ENCODE measurements at places on chromosomes 3 and 15.
A peak's percentile ranks its signal among the peaks of the same experiment; 100 is the strongest.

DNA sequence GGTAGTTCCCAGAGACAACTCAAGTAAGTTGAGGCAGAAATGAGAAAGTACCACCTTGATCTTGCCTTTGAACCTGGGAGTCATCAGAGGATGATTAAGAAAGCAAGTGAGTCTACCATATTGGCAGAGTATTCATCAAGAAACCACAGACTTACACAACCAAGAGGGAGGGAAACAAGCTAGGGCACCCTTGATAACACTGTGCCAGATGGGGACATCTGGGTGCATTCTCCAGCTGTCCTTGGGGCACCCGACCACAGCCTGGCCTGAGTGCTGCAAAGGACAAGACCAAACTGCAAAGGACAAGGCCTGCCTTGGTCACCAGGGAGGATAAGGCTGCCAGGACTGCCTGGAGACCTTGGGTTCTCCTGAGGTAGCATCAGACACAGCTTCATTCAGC is 553.6 kb downstream of the EPHB1 start:
- no peak for DNase-seq

DNA sequence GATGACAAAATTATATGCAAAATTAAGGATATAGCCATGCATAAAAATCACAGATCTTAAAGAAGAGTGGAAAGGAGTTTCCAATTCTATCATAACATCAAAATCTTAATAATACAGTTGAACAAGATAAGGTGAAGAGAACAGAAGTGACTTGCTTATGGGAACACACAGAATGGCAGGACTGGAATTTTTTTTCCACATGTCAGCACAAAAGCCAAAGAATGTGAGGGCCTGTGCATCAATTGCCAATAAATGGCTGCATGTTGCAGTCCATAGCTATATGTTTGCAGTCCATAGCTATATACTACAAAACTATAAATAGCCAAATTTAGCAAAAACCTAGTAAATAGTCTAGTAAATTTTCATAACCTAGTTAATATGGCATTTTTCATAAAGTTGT is 10.4 kb upstream of the MB21D2 start:
- no peak for DNase-seq

DNA sequence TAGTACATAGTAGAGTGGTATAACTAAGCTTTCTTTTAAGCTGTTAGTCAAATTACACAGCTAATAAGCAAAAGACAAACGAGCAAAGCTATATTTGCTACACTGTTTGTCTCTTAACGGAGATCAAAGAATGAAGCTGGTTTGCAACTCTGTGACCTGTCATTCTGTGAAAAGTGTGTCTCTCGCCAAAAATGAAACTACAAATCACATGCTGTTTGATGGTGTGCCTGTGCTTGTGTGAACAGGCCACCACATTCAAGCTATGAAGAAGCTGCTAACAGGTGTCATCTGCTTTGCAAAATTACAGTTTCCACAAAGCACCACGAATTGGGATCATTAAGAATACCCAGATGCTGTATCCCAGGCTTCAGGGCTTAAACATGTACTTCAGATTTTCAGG is 667.8 kb upstream of the NAALADL2 start:
- peak; percentile 19 for DNase-seq

GRCh38 chr3:120171134-120171873 is 77.1 kb upstream of the GSK3B start:
- DNase-seq: no peak

DNA sequence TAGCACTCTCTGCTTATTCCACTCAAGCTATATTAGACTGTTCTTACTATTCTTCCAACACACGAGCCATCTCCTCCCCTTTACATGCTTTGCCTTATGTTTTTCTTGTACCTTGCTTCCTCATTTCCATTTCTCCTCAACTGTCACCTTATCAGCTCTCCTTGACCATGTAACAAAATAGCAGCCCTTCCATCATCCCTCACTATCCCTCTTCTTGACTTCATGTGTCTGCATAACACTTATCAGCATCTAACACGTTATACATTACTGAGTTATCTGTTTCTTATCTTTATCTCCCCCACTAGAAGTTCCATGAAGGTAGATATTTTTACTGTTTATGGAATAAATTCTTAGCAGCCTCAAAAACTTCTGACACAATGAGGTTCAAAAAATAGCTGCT is 45.3 kb downstream of the TRPM7 start:
- DNase-seq: peak; percentile 21

DNA sequence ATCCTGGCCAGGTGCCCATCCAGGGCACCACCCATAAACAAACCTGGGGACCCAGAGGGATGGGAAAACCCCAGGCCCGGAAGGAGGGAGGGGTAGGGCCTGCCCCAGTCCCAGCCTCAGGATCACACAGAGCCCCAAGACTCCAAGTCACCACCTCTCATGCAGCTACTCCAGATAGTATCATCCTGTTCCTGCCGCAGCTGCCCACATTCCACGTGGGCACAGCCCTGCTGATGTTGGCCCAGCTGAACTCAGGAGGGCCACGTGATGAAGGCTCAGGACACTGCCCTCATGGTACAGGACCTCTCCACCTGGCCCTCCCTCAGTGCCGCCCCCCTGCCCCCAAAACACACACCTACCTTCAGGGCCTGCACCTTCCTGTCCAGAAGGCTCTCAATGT is 69.5 kb downstream of the CACNA2D2 start:
- no peak for DNase-seq

DNA sequence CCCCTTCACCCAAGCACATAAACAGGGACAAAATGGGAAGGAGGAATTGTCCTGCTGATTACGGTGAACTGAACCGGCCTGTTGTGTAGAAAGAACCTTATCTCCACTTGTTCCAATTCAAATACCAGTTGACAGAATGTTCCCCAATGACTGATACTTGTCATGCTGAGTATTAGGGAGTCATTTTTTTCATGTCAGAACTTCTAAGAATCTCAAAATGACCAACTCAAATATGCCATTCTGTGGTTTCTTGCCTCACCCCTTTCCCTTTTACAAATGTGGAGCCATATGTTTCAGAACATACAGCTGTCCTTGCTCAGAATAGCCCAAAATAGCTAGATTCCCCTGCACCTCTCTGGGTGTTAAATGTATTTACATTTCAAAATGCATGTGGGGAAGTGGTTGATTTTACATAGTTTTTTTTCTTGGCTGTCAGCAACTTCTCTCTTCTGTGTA is 405.9 kb upstream of the TBL1XR1 start:
- DNase-seq: no peak

Data from OCI-M1 (cell line).